CD4-positive, alpha-beta T cell treated with Interleukin-2 at 100 ng/mL for 4 hours (primary cell): ENCODE measurements at places on chromosomes 6 and 20.

DNA sequence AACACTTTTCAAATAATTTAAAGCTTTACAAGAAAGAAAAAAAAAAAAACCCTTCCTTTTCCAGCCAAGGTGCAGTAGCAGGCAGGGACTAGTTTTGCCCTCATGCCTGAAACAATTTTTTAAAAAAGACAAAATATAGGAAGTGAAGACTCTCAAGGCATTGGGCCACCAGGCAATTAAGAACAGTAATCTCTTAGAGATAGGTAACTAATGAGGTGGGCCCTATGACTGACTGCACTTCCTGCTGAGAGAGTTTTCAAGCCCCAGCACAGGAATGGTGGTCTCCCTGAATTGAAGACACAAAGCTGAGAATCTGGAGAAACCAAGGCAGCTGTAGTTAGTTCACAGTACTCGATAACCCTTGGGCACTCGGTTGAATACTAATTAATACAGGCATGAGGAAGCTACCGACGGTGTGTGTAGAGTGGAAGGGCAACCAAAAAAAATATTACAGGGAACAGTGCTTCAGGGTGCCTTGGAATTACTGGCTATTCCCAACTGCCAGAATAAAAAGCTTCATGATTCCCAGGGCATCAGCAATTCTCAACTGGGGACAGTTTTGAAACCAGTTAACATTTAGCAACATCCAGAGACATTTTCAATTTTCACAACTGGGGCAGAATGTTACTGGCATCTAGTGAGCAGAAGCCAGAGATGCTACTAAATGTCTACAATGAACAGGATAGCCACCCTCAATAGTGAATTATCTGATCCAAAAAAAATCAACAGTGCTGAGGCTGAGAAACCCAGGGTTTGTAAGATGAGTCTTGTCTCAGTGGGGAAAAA, 36.0 kb upstream of the PLN start:
- no peak for DNase-seq

DNA sequence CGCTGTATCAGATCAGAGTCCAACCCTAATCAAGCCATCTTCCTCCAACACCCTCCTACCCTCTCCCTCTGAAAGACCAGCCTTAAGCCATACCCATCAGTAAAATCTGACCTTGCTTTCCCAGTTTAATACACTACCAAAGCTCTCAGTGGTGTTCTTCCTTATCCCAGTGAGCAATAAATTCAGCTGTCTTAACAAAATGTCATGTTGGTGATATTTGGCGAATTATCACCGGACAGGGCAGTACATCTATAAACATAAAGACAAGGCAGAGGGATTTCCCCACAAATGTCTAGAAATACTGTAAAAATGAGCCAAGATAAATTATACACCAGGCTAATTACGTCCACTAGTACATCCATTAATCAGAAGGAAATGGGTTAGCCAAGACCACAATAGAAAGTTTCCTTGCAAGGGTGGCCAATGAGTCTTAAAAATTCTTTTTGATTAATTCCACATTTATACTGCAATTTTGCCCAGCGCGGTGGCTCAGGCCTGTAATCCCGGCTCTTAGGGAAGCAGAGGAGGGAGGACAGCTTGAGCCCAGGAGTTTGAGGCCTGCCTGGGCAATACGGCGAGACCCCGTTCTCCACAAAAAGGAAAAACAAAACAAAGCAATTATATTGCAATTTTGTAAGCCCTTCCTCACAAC, 905 bp downstream of the RARS2 start:
- no peak for DNase-seq

DNA sequence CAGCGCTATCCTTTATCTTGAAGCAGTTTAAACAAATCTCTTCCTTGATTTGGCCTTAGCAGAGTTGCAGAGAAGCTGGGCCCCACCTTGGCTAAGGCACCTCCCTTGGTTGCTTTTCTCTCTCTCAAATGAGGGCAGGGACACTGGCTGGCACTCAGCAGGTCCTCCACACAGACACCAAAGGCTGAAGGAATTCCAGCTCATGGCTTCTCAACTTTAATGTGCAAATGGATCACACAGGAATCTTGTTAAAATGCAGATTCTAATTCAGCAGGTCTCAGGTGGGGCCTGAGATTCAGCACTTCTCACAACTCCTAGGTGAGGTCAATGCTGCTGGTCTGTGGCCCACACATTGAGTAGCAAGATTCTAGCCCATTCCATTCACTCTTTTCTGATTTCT, 25.7 kb downstream of the RIMS4 start:
- DNase-seq, result no peak

DNA sequence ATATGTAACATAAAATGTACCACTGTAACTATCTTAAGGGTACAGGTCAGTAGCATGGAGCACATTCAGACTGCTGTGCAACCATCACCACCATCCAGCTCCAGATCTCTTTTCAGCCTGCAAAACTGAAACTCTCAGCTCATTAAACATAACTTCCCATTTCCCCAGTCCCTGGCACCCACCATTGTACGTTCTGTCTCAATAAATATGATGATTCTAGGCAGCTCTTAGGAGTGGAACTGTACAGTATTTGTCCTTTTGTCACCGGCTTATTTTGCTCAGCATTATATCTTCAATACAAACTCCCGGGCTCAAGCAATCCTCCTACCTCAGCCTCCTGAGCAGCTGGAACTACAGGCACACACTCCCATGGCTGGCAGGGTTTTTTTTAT, 1.5 kb downstream of the ZC3H12D start:
- no peak for DNase-seq

DNA sequence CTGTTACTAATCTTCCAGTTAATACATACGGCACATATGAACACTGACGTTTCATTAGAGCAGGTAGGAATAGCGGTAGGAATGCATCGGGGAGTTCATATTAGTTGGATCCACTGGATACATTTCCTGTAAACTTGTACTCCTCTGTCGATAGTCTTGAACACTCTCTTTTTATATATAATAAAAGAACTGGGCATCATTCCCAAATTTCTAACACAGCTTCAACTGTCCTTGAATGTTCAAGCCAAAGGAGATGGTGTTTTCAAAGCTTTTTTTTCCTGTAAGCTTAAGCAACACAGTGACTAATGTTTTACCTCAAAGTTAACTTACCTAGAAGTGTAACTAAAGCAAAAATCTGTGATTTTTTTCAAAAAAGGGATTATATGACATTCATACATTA, 195.3 kb downstream of the UTRN start:
- DNase-seq, result no peak

DNA sequence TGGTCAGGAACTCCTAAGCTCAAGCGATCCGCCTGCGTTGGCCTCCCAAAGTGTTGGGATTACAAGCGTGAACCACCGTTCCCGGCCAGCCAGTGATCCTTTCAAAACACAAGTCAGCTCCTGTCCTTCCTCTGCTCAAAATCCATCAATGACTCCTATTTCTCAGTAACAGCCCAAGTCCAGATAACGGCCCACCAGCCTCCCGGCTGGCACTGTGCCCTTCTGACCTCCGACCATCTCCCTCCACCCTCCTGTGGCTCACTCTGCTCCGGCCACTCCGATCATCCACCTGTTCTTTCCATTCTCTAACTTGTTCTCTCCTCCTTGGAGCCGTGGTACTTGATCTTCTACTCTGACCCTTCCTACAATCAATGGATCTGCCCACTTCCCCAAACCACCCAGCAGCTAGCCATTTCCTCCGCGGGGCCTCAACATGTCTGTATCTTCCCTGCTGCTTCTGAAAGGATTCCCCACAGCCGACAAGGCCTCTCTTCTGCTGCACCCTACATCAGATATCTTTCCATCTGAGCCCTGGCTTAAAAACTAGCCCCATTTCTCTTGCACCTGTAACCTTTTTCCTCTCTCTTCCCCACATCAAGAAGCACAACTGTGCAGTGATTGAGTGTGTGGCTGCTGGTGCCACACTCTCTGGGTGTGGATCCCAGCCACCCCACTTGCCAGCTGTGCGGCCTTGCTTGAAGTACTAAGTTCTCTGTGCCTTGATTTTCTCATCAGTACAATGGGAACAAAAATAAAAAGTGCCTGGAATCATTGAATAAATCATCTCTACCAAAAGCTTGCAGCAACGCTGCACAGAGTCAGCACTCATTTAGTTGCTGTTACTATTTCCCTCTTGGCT, 6.1 kb upstream of the ZMYND8 start:
- DNase-seq, result no peak

DNA sequence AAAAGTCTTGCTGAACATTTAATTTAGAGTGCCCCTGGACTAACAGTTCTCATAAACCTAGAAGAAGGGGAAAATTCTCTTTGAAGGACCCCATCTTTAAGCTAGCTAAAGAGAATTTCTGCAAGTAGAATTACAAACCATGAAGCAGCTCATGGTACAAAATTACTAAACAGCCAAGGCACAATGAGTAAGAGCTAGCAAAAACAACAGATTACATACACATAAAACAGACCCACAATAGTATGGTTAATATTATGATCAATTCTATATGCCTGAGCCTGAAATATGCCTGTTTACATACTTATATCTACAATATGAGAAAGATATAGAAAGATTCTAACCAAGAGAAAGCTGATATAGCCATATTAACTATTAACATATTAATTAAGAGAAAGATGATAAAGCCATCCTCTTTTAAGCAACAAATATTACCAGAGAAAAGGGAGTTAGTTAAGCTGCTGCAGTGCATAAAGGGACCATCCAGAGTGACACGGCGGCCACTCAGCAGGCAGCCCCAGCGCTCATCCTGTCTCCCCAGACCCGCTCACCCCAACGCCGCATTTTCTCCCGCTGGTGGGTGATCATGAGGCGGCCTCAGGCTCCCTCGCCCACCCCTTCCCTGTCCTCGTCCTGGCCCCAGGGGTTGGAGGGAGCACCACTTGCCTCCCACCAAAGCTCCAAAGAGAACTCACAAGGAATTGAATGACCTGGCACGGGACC, 98.4 kb upstream of the CARMIL1 start:
- DNase-seq, result no peak

GRCh38 chr6:21636876-21637275, 43.3 kb downstream of the SOX4 start:
- no peak for DNase-seq

- DNase-seq, result no peak
Measured at GRCh38 chr20:57317789-57318371, 11.7 kb upstream of the SPO11 start.

DNA sequence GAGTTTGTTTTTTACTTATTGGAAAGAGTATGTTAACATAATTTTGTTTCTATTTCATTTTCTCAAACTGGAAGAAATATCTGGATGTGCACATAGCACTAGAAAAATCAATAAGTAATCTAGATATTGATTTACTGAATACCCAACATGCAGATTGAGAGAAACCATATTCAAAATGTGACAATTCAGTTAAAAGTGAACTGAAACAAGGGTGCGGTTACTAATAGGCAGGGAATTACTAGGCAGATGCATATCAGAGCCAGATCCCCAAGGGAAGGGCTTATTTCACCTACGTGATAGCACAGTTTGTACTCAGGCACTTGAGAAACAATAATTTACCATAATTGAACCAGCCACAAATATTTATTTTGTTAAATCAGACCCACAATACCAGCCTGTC, 493.1 kb upstream of the FLRT3 start:
- DNase-seq, result no peak

DNA sequence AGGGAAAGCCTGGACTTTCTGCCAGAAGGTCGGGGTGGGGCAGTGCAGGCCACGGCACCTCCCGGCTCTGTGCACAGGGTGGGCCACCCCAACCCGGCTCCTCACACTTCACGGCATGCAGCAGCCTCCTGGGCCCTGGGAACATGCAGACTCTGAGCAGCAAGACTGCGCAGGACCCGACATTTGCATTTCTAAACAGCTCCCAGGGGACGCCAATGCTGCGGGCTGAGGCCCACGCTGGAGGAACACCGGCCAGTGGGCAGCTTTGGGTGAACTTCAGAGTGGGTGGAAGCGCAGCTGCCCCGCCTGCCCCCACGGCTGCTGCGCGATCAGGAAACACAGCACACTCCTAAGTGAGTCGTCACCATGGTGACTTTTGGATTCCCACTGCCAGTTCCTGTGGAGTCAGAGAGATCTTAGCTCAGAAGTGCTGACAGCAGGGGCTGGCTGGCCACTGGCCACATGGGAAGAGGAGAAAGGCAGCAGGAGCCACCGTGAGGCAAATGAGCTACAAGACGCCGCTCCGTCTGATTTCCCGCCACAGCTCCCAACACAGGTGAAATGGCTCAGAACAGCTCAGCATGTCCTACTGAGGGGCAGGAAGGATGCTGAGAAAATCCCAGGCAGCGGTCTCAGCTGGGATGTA, 52.1 kb downstream of the RNASET2 start:
- no peak for DNase-seq

- DNase-seq, result no peak
Measured at GRCh38 chr6:1475174-1475573, 85.8 kb downstream of the FOXF2 start.
